ENCODE measurements at places on chromosomes 1 and 21. TPM values are rescaled to one million over a fixed set of nuclear protein-coding genes. Genes with fewer than 3 reads are reported as not detected.

ZDHHC18 gene
- total RNA-seq = 43.4 TPM

ABCA4 gene
- total RNA-seq = 0.06 TPM

ACBD6 gene
- total RNA-seq = 54.1 TPM

SNIP1 gene
- total RNA-seq = 12.0 TPM

PLEKHA6 gene
- 27.2 TPM for total RNA-seq

TRIM17 gene
- total RNA-seq = not detected
